ENCODE measurements at places on chromosomes 5 and 9.

- DNase-seq, result no peak
Measured at GRCh38 chr9:89109666-89110065, 69.0 kb downstream of the SHC3 start.

DNA sequence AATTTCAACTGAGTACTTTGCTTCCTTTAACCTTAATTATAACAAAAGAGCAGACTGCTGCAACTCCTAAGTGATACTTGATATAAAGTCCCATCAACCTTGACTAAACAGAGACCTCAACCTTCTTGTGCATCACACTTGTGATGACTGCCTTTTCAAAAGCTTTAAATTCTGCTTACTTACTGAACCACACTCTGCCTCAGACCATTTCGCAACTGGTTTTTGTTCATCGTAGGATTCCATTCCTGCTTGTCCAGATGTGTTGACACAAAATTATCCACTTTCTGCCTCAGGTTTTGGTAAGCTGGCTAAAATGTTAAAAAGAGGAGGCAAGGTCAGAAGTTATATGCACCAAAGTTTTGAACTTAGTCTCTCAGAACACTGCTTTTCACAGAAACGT, 3.5 kb downstream of the BOD1 start:
- DNase-seq, result no peak

DNA sequence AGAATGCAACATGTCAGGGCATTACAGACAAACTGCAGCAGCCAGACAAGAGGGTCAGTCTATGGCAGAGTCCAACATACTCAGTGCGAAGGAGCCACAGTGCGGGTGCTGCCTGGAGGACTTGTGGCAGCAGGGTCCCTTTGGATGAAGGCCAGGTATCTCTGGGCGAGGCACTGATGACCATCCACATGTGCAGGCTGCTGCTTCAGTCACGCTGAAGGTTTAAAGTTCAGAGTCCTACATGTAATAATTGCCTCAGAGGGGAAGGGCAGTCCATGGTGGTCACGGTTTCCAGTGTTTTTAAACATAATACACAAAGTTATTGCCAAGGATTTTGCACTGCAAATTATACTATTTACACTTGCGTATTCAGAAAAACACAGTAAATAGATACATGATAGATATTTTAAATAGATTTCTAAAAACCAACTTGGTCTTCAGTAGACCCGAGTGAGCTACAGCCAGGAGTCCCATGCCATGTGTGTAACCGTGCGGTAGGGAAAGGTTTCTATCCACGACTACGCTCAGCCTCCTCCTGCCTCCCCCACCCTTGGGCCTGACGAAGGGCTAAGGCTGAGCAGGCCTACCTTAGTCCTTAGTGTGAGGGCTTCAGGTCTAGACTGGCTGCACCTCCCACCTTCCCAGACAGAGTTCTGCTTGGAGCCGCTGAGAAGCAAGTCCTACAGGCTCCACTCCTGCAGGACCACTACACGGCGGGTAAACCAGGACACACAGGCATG, 76.2 kb downstream of the GPR21 start:
- no peak for DNase-seq

DNA sequence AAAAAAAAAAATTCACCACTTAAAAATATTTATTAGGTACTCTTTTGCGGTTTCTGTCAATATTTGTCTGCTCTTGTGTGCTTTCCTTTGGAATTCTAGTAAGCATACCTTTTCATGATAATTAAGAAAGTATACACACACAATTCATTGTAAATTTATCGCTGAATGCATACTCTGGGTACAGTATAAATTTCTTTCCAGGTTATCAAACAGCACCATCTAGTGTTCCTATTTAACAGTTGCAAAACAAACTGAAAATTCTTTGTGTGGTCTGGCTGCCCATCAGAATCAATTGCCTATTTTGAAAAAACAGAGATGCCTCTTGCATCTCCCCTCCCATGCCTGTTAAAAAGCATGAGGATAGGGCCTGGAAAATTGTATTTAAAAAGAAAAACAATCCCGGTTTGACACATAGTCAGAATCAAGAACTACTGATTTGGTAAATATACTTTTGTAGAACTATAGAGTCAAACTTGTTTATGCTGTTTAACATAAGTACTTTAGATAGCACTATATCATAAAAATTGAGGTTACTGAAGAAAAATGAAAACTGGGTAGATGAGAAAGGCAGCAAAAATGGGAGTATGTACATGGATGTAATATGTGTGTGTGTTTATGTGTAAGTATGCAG, 16.2 kb downstream of the PGGT1B start:
- DNase-seq, result peak; percentile 42

DNA sequence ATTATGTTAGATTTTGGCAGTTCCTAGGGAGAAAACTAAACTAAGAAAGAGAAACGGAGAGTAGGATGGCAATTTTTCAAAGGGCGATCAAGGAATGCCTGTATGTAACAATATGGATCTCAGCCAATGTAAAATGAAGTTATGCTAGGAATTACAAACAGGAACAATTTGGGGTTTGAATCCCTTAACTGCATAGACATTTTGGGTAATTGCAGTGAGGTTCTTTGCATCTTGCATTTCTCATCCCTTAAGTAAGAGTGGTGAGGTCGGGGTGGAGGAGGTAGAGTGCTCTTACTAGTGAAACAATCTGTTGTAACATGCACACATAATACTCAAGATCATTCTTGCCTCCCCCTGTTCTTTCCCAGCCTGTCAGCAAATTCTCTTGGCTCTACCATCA, 137.6 kb downstream of the NPR3 start:
- no peak for DNase-seq

GRCh38 chr9:103188781-103189350, 193.7 kb downstream of the CYLC2 start:
- no peak for DNase-seq

- no peak for DNase-seq
Measured at GRCh38 chr9:33318225-33318624, 27.9 kb downstream of the NFX1 start.

GRCh38 chr5:143155455-143155854, 248.0 kb downstream of the NR3C1 start:
- no peak for DNase-seq

GRCh38 chr5:143791848-143792731, 19.9 kb upstream of the HMHB1 start:
- peak; percentile 45 for DNase-seq
